RKO (cell line): ENCODE measurements at places on chromosomes 1 and 21.

DNA sequence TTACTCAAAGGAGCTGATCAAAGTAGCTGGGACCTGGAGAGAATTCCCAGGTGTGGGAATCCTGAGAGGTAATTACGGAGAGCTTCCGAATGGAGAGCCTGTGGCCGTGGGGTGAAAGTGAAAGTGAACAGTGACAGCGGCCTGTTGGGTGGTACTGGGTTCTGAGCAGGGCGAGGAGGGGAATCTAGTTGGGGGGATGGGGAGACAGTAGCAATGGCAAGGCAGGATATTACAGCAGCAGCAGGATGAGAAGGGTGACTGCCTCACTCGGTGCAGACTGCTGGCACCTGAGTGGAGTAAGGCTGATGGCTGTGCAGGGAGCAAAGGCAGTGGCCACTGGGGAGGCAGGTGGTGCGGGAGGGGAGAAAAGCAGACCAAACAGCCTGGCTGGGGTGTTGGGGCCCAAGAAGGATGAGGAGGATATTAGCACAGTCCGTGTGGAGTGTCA, 70.3 kb upstream of the PRDX6 start:
- DNase-seq: no peak

DNA sequence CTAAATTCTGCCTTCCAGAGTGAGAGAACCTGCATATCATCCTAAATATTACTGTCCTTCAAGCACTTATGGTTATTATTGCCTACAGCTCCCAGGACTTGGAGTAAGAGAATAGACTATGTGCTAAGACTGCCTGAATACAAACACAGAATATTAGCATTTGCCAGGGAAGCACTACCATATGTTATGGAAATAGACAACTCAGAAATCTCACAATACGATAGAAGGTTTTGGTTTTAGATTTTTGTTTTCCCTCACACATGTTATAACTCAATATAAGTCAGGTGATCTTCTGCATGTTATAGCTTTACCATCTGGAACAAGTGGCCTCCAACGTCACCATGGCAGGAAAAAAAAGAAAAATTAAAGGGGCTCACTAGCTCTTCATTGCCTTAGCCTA, 413.9 kb downstream of the LRRIQ3 start:
- no peak for DNase-seq

DNA sequence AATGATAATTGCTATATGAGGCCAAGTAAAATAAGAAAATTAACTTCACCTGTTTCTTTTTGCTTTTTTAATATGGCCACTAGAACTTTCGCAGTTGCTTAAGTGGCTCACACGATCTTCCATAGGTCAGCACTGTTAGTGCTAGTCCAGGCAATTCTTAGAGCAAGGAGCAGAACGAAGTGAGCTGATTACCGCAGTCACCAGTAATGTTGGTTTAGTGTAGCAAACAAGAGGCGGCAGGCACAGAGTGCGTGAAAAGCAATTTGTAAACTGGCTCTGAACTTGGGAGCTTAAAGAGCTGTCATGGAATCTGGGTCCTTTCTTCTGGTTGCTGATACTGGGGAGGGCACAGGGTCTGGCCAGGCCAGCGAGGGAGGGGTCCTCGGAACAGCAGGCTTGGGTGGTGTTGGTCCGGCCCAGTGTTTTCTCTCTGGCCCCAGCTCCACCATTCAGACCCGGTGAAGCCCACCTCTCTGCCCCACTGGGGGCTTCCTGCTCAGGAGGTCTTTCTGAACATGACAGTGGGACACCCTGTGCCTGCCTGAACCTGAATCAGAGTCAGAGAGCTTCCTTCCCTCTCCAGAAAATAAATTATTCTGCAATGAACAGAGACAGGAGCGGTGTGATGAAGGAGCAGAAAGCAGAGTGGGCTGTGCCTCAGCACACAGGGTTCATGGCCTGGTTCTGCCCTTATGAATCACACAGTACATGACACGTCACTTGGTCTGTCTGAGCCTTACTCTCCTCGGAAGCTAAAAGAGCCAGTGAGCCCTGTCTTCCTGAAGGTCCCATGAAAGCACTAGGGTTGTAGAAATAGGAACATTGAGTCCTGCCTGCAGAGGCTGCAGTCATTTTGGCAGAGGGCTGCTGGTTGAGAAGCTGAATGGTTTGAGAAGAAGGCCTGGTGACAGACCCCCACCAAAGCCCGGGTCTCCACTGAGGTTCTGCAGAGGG, 11.9 kb downstream of the ETS2 start:
- peak; percentile 38 for DNase-seq

GRCh38 chr1:94095744-94096469, 25.0 kb downstream of the ABCA4 start:
- DNase-seq: no peak

GRCh38 chr1:230867101-230867902, 1.0 kb downstream of the C1orf198 start:
- peak; percentile 78 for DNase-seq

DNA sequence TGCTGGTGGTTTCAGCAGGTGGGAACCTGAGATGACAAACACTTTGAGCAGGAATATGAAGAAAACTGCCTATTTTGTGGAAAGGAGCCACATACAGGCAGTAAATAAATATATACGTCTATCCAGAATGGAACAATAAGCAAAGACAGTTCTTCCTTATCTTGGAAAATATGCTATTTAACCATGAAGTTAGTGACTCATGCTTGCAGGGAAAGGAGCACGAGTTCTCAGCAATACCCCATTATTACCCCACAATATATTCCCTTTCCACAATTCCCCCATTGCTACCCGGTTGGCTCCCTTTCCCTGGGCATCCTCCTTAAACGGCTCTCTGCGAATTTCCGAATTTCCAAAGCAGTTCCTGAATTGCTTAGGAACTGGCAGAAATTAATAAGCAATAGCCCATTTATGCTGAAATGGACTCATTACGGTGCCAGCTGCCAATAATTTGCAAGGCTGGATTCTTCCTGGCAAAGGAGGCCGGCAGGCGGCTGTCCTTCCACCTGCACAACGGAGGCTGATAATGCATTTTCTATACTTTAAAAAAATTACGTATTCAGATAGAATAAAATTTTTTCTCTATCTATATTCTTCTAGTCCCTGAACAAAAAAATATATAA, 65.4 kb downstream of the TIAM1 start:
- DNase-seq: no peak

GRCh38 chr1:230104395-230105244, 37.6 kb downstream of the GALNT2 start:
- DNase-seq: peak; percentile 96

DNA sequence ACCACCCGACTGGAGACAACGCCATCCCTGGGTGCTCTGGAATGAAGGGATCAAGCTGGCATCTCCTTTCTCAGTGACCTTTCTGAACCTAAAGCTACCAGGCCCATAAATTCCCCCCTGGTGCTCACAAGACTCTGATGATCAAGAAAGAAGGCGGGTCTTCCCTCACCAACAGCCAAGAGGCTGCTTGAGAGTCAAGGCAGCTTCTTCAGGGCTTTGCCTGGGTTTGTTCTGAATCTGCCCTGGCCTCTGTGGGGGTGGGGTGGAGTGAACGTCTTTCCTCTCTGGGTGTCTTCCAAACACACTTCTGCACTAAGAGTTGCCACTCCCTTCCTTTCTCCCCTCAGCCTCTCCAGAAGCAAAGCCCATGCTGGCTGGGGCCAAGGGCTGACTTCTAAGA, 36.1 kb downstream of the CD247 start:
- DNase-seq: no peak

DNA sequence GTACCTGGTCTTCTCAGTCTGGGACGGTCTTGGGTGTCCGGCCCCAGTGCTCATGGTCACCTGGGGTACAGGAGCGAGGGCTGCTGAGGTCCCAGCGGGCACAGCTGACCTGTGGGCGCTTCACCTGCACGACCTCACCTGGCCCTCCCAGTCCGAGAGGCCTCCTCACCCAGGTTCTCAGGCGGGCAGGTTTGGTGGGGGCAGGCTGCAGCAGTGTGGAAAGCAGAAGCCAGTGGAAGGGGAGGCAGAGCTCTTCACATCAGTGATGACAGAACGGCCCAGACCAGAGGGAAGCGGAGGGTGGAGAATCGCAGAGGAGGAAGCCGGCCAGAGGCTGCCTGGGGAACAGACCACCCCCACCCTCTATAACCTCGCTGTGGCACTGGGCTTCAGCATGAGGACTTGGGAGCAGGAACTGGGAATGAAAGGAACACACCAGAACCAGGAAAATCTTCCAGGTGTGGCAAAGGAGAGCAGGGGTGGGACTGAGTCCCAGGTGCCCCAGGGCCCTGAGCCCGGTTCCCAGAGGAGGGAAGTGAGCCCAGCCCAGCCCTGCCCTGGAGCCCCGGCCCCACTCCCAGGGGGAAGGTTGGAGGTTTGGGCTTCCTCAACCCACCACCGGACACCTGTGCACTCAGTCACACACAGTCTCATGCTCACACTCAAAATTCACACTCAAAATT, 265.2 kb upstream of the VAMP3 start:
- DNase-seq: no peak

DNA sequence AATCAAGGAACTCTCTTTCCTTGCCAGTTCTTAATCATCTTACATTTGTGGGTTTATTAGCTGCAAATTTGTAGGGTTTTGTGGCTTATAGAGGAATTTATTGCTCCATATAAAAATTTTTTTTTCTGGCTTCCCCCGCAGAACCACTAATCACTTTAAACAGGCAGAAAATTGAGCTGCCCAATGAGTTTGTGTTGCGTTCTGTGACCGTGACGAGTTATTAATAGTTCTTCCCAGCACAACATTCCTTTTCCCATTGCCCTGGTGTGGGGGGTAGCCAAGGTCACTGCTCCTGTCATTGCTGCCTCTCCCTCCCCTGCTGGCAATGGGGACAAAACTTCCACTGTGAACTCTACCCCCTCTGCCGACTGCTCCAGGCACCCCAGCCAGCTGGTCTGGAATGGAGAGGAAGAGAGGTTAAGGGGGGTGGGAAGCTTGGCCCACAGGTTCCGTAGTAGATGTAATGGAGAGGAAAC, 55.1 kb downstream of the UBE2T start:
- DNase-seq: no peak

DNA sequence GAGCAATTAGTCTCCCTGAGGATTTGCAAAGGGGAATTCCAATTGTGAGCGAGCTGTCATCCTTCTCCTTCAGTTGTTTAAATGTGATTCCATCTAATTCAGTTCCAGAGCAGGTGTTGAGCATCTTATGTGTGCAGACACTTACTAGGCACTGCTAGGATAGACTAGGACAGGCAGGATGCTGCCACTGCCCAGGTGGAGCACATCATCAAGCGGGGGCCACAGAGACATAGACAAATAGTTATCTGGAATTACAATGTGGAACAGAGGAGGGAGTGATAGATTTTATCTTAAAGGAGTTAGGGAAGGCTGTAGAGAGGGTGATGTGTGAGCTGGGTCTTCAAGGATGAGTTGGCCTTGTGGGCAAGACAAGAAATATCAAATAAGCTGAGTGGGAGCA, 55.9 kb downstream of the CDC7 start:
- no peak for DNase-seq

DNA sequence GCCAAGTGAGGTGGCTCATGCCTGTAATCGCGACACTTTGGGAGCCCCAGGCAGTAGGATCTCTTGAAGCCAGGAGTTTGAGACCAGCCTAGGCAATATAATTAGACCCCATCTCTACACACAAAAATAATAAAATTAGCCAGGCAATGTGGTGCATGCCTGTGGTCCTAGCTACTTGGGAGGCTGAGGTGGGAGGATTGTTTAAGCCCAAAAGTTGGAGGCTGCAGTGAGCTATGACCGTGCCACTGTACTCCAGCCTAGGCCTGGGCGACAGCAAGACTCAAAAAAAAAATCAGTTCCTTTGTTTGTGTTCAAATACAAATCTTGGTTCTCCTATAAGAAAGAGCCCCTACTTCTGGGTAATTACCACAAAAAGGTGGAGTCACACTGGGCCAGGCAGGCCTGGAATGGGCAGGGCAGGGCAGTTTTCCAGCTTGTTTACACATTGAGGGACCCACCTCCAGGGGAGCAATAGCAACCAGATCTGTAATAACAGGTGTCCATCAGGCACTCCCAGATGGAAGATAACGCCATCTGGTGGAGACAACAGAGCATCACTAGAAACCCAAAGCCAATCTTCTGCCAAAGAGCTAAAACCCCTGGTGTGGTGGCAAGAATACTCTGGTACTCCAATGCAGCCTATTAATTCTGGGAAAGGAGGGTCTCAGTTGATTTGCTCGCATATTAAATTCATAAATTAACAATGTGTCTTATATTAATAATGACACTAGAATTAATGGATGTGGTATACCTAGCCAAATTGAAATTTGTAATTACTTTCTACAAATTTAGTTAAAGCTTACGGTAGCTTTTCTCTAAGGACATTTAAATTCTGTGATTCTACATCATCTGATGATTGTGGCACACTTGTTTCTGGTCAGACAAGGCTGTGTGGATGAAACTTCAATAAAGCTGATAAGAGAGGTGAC, 13.2 kb downstream of the PPP1R15B start:
- peak; percentile 93 for DNase-seq

DNA sequence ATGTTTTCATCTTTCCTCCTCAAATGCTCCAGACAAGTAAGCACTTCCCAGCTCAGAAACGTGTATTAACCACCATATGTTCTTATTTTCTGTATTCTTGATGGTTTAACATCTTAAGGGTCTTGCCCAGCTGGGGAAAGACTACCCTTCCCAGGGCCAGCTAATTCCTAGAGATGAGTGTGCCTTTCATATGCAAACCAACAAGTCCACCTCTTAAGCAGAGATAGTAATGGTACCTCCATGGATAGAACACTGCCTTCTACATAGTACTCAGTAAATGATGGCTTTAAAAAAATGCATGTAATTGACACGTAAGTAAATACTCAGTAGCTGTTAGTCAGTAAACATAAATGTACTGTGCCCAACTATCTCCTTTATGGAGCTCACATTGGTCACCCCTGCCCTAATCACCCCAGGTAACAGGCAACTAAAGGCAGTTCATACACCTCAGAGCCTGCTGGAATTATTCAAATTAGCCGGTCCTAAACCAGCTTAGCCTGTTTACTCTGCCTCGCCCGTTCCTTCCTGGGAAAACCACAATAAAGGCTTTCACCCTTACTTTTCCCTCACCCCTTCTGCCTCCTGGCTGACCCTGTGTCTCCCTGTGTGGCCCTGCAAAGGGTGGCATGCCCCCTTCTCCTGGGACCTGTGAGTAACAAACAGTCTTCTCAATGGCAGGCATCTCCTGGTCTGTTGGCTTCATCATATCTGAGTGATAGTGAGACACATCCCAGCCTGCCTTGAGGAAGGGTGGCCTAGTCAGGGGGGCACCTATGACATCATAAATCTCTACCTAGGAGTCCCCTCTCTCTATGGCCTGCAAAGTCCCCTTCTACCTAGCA, 40.1 kb upstream of the KLHDC7A start:
- no peak for DNase-seq

GRCh38 chr1:111624382-111624781, 4.8 kb downstream of the RAP1A start:
- DNase-seq: no peak

DNA sequence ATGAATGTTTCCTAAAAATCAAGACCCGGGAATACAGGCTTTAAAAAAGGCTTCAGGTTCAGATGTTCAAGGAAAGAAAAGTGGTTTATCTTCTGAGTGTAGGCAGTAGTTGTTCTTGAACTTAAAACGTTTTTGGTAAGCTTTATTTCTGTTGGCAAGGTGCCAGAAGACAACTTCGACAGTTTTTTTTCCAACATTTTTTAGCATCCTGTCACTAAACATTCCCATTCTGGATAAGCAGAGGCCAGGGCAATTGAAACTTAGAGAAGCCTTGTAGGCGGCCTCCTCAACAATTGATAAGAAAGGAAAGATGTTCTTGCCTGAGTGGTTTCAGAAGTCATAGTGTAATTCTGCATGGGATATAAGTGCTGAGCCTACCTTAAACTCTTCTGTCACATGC, 66.7 kb downstream of the PATJ start:
- no peak for DNase-seq

GRCh38 chr21:31490443-31490842, 146.4 kb upstream of the TIAM1 start:
- DNase-seq: peak; percentile 4

GRCh38 chr1:21192284-21192683, 15.6 kb upstream of the EIF4G3 start:
- DNase-seq: no peak
